ENCODE measurements at places on chromosomes 4 and X.
A peak's percentile ranks its signal among the peaks of the same experiment; 100 is the strongest.

- DNase-seq: no peak
These were observed 134.2 kb downstream of the SHROOM3 start for GRCh38 chr4:76569225-76569624.

DNA sequence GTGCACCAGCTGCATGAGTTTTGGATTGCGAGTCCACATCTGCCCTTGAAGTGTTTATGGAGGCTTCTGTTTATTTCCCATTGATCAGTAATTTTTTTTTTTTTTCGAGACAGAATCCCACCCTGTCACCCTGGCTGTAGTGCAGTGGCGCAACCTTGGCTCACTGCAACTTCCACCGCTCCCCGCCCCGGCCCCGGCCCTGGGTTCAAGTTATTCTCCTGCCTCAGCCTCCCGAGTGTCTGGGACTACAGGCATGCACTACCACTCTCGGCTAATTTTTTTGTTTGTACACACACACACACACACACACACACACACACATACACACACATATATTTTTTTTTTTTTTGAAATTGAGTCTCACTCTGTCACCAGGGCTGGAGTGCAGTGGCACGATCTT lies 46.1 kb downstream of the SMAD1 start:
- DNase-seq: no peak

DNA sequence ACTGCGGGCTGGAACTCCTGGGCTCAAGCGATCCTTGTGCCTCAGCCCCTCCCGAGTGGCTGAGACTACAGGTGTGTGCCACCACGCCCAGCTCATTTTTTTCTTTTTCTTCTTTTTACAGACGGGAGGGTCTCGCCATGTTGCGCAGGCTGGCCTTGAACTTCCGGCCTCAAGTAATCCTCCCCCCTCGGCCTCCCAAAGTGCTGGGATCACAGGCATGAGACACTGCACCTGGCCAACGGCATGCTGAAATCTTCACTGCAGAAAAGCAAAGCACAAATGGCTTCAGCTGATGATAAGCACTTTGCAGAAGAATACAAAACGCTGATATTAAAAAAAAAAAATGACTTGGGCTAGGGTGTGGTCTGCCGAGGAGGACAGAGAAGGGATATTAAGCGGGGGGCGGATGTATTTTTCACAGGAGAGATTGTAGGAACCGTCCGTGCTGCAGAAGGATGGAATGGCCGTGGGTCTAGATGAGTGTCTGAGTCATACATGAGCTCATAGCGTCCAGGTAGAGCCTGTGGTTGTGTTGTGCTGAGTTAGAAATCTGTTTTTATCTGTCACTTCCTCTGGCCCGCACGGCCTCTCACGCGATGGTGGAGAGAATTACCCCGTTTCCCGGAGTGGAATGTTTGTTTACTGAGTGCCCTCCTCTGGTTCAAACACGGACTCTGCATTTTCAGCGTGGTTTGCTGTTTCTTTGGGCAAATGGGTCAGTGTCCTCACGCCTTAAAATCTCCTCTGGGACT lies 8.5 kb upstream of the AKAP17A start:
- DNase-seq: peak; percentile 53

DNA sequence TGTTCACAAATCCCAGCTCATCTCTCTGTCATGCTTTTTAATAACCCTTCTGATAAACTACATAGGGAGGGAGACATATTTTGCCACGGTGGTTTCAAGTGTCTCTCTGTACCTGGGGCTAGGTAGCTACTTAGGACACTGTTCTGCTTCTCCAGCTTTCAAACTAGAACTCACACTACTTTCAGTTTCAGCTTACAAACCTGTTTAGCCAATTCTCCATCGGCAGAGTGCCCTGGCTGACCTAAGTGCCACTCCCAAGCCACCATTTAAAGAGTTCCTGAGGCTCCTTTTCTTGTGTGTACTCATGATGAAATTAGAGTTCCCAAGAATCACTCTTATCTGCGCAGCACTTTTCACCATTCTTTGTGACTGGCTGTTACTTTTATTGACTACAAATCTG lies 899.2 kb downstream of the FAT4 start:
- no peak for DNase-seq

GRCh38 chrX:82087699-82088098 lies 885.8 kb downstream of the SH3BGRL start:
- DNase-seq: no peak

GRCh38 chr4:83323136-83323535 lies 11.5 kb downstream of the HPSE start:
- DNase-seq: no peak

- DNase-seq: no peak
These were observed 72.6 kb downstream of the WWC2 start for GRCh38 chr4:183171484-183172267.

GRCh38 chr4:29405116-29405515 lies 1315.1 kb upstream of the PCDH7 start:
- no peak for DNase-seq

DNA sequence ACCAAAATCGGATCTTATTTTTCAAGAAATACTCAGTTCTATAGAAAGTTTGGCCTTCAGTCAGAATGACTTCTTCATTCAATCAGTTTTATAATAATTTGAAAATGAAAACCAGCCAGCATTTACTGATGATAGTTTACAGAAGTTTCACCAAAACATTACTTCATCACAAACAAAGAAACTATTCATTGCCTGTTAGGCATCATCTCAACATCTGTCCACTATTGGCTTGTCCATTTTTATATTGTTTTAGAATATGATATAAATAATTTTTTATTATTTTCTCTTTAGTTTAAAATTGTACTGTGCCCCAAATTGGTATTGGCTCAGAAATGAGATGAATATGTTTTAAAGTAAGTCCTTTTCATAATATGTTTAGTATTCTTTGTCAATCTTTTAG lies 38.4 kb downstream of the FAT4 start:
- DNase-seq: no peak

- no peak for DNase-seq
These were observed 248.0 kb upstream of the ADAMTS3 start for GRCh38 chr4:72817012-72817411.

- DNase-seq: no peak
These were observed 62.3 kb upstream of the PAGE3 start for GRCh38 chrX:55326985-55327384.

All from activated gamma-delta T cell treated with Interleukin-2 at 50 U/mL for 16 hours (primary cell).